ENCODE measurements at places on chromosomes 1 and 21.

GRCh38 chr1:216422821-216423520 lies at the start of gene USH2A:
TSS of gene USH2A (minus strand) at chr1:216423448. CDS start at chr1:216422336, 1,112 bp downstream.
- no peak for DNase-seq

- no peak for DNase-seq
These were observed 18.2 kb upstream of the LAMTOR5 start for GRCh38 chr1:110425612-110426152.

DNA sequence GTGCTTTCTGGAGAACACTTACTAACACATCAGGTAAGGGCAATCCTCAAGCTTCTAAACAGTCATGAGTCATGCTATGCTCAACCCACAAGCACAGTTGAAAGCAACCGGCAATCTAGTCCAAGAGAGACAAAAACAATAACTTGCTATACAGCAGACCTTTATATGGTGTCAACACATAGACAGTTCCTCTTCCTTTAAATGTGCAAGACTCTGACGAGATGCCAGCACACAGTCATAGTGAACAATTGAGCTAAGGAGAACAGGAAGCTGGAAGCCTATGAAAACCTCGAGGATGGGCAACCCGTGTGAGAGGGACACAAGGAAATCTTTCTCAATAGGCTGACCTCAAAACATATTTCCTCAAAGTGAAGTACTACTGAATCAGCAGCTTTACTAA lies 5.3 kb downstream of the ADIPOR1 start:
- DNase-seq = peak; percentile 99

DNA sequence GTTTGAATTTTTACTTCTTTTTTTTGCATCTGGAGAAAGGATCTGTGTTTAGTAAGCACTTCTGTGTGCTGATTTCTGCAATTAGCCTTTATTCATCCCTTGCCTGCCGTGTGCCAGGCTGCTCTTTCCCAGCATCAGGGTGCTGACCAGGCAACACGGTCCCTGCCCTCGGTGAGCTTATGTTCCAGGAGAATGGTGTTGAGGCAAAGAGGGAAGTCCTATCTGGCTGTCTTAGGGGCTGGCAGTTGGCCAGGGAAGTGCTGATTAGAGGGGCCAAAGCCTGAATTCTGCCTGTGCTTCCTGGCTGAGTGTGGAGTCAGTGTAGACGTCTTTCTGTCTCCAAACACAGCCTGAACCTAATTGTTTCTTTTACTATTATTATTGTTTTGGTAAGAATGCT lies 187.1 kb downstream of the CAMTA1 start:
- DNase-seq = no peak

- DNase-seq = no peak
These were observed 12.8 kb downstream of the S100PBP start for GRCh38 chr1:32830092-32830852.

Data from MV-4-11 (cell line).